ENCODE measurements at places on chromosomes 4 and X. TPM values are rescaled to one million over a fixed set of nuclear protein-coding genes. Genes with fewer than 3 reads are reported as not detected.

Gene FOXP3
- 0.35 TPM for total RNA-seq

Gene CDS1
- total RNA-seq = 25.1 TPM

Gene FGFR3
- total RNA-seq = 32.1 TPM

Gene HAND2
- total RNA-seq = not detected

Gene ASB5
- not detected for total RNA-seq

Gene RBM46
- not detected for total RNA-seq

DNA sequence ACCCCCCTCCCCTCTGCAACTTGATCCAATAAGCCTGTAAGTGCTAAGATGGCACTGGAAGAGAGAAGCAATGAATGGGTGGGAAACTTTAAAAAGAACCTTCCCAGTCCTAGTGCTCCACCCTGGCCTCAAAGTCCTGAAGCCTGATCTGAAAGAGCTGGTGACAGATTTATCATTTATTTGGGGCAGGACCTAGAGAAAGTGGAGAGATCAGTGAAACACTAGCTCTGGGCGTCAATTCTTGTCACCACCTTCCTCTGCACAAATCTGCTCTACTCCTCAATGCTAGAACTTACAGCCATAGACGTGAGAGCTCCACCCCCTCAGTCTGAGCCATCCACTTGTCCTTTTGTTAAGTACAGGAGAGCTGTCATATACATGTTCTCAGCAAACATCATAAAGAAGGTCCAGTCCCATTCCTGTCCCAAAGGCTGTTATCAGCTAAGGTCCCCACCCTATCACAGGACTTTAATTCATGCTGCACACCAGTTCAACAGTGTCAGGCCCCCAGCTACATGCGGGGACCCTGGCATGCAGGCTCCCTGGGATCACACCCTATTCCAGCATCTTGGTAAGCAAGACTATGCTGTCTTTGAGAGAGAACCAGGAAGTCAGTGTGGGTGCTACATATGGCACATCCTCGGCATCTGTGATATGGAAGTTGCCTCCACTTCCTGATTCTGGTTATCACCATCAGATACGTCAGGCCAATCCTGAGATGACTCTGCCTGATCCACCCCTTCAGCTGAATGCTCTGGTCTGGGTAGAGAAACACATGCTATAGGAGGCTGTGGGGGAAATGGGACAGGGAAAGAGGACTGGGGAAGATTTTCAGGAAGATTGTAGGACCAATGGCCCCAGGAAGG, 2.3 kb downstream of the P2RY4 start:
- no peak overlapping the region for H3K4me3 ChIP-seq
- H3K27ac ChIP-seq = no peak overlapping the region
- H3K4me1 ChIP-seq = no peaks in the 10 kb centered on the region

DNA sequence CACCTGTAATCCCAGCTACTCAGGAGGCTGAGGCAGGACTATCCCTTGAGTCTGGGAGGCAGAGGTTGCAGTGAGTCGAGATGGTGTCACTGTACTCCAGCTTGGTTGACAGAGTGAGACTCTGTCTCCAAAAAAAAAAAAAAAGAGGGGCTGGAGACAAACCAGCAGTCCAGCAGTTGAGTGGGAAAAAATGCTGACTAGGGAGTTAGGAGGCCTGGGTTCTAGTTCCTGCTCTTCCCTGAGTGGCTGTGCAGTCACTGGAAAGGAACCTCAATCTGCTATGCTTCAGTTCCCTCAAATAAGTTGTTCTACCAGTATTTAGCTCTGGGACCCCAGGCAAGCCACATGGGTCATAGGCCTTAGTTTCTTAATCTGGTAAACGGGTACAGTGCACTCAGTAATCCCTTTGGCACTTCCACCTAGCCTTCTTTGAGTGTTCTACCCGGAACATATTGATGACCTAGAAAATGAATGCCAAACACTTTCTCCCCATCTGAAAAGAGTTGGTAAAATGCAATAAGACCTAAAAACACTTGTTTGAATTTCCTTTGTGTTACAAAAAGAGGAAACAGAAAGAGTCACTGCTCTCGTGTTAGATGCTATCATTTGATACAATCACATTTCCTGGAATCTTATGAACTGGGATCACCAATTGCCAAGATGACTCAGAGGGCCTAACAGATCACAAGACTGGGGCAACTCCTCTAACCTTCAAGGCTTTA, 99.3 kb upstream of the EGFL6 start:
- no peak for DNase-seq
- H3K4me1 ChIP-seq = no peaks in the 10 kb centered on the region
- H3K27me3 ChIP-seq = no peaks in the 10 kb centered on the region
- H3K27ac ChIP-seq = no peak overlapping the region

DNA sequence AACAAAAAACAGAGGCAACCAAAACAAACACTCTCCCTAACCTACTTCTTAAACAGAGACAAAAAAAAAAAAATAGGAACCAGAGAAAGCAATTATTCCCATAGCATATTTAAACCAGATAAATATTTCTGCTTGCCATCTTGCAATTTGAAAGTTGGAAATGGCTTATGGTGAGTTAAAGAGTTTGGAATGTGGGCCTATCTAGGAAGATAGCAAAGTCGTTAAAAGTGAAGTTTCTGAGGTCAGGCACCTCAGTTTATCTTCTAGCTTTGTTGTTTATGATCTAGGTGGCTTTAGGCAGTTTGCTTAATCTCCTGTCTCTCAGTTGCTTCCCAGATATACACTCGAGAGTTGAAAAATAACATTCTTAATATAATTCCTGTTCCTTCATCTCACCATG, 284.2 kb downstream of the KCNIP4 start:
- H3K4me3 ChIP-seq = no peak overlapping the region
- H3K4me1 ChIP-seq = no peaks in the 10 kb centered on the region
- DNase-seq = no peak
- H3K27ac ChIP-seq = no peak overlapping the region
- no peaks in the 10 kb centered on the region for H3K27me3 ChIP-seq
- H3K36me3 ChIP-seq = no peaks in the 10 kb centered on the region

DNA sequence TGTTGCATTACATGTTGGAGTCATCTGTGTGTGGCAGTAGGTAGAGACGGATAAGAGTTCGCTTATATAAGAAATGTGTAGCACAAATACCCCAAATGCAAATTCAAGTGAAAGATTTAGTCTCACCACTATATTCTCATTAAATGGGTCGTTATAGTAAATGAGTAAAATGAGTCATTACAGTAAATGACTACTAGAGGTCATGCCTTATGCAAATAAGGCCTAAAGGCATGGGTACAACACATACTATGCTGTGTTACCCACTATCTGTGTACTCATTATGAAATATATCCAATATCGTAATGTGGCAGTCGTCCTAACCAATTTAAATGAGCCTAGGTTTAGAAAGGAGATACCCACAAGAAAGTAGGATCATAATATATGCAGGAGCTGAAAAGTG, 1603.1 kb downstream of the C4orf33 start:
- no peaks in the 10 kb centered on the region for H3K4me1 ChIP-seq
- no peak overlapping the region for H3K4me3 ChIP-seq
- no peak overlapping the region for H3K27ac ChIP-seq
- no peaks in the 10 kb centered on the region for H3K36me3 ChIP-seq

GRCh38 chr4:114093221-114093715, 113.8 kb upstream of the ARSJ start:
- no peak for DNase-seq
- no peaks in the 10 kb centered on the region for H3K36me3 ChIP-seq
- no peaks in the 10 kb centered on the region for H3K27me3 ChIP-seq
- H3K4me1 ChIP-seq = no peaks in the 10 kb centered on the region

GRCh38 chrX:5644776-5645175, 583.9 kb downstream of the NLGN4X start:
- no peaks in the 10 kb centered on the region for H3K4me1 ChIP-seq
- no peak for DNase-seq
- no peaks in the 10 kb centered on the region for H3K27me3 ChIP-seq
- H3K27ac ChIP-seq = no peak overlapping the region

- H3K27ac ChIP-seq = no peak overlapping the region
- no peaks in the 10 kb centered on the region for H3K27me3 ChIP-seq
- no peak overlapping the region for H3K4me3 ChIP-seq
- no peak for DNase-seq
Observed at GRCh38 chrX:42934020-42934726, 156.2 kb upstream of the PPP1R2C start.

DNA sequence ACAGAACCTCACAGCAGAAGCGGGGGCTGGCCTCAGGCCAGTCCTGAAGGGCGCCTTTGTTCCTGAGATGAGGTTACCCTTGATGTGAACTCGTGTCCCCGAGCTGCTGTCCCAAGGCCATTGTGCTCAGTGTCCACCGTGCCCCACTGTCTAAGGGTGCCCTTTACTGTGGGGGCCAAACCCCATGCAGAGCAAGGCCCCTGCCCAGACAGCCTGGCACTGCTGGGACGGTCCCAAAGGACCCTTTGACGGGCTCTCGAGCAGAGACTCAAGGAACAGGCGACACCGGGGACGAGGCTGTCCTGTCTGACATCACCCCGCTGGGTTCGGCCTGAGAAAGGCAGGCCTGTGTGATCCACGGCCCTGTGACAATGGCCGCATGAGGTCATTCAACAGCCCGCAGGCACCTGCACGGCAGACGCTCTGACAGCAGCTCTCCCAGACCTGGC, 100.6 kb downstream of the ABLIM2 start:
- H3K27me3 ChIP-seq = no peaks in the 10 kb centered on the region
- no peaks in the 10 kb centered on the region for H3K36me3 ChIP-seq
- DNase-seq = no peak
- no peaks in the 10 kb centered on the region for H3K4me1 ChIP-seq

- DNase-seq = no peak
- H3K4me1 ChIP-seq = no peaks in the 10 kb centered on the region
- no peaks in the 10 kb centered on the region for H3K27me3 ChIP-seq
- no peak overlapping the region for H3K4me3 ChIP-seq
Observed at GRCh38 chr4:11801466-11802446, 373.1 kb upstream of the HS3ST1 start.

GRCh38 chrX:115571712-115572111, 10.7 kb downstream of the PLS3 start:
- H3K27ac ChIP-seq = no peak overlapping the region
- H3K4me1 ChIP-seq = no peaks in the 10 kb centered on the region
- H3K27me3 ChIP-seq = no peaks in the 10 kb centered on the region
- H3K4me3 ChIP-seq = no peak overlapping the region

DNA sequence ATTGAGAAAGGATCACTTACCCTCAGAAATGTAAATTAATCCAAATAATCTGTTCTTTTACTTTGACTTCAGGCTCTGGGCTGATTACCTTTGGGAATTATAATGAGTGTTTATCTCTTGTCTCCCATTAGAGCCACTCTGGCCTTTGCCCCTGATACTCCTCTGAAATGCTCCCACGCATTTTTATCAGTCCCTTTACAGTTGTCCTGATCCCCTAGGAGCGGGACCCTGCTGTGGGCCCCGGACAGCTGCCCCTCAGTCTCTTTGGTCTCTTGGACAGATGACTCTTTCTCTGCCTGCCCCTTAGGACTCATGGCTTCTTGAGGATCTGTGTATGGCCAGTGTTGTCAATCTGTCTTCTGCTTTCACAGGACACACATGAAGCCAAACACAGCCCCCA, 1.0 kb upstream of the TRIM75 start:
- no peak for DNase-seq
- no peak overlapping the region for H3K27ac ChIP-seq
- H3K4me3 ChIP-seq = no peak overlapping the region
- no peaks in the 10 kb centered on the region for H3K36me3 ChIP-seq

GRCh38 chrX:110863883-110864282, 68.3 kb upstream of the CHRDL1 start:
- H3K4me1 ChIP-seq = no peaks in the 10 kb centered on the region
- H3K36me3 ChIP-seq = no peaks in the 10 kb centered on the region
- H3K27me3 ChIP-seq = no peaks in the 10 kb centered on the region
- no peak overlapping the region for H3K4me3 ChIP-seq
- H3K27ac ChIP-seq = no peak overlapping the region
- no peak for DNase-seq

Measured in upper lobe of right lung (tissue), 1 donor.